ENCODE measurements at places on chromosomes 6 and 20.

GRCh38 chr20:25274481-25274880 lies 26.6 kb downstream of the PYGB start:
- no peak for DNase-seq

DNA sequence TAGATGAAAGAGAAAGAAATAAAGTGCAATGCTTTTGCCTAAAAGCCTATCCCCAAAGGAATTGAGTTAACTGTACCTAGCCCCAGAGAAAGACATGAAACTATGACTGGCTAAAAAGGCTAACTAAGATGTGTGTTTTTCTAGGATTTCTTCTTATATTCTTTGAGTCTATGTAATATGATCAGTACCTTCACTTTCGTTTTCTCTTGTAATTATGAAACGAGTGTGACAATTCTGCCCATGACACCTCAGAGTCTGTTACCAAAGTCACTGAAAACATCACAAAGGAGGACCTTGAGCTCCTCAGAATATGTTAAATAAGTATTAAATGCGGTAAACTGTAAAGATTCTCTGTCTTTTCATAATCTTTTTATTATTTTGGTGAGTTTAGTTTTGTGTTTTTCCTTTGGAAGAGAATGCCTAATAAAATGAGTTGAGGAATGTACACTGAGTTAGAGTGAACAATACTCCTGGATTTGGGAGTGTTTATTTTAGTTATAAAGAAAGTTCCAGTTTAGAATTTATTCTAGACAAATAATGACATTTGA lies 141.3 kb downstream of the FUT9 start:
- no peak for DNase-seq

DNA sequence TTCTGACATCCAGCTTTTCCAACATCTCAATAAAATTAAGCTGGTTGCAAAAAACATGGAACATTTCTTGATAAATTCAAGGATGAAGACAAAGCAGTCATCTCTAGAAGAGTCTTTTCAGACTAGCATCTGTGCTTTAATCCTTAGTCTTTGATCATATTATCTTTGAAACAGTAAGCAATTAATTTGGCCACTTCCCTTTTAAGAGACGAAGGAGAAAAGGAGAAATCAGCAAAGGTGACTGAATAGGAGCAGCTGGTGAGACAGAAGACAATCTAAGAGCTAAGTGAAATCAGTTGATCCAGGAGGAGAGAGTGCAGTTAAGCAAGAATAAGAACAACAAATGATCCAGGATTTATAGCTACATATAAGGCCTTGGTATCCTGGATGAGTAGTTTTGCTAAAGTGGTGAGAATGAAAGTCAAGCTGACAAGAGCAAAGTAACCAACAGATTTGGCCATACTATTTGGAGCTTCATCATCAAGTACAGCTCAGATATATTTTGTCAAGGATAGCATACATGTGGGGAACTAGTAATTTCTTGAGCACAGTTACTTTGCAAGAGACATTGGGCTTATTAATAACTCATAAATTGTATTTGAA lies 215.5 kb downstream of the ADGB start:
- DNase-seq: no peak

DNA sequence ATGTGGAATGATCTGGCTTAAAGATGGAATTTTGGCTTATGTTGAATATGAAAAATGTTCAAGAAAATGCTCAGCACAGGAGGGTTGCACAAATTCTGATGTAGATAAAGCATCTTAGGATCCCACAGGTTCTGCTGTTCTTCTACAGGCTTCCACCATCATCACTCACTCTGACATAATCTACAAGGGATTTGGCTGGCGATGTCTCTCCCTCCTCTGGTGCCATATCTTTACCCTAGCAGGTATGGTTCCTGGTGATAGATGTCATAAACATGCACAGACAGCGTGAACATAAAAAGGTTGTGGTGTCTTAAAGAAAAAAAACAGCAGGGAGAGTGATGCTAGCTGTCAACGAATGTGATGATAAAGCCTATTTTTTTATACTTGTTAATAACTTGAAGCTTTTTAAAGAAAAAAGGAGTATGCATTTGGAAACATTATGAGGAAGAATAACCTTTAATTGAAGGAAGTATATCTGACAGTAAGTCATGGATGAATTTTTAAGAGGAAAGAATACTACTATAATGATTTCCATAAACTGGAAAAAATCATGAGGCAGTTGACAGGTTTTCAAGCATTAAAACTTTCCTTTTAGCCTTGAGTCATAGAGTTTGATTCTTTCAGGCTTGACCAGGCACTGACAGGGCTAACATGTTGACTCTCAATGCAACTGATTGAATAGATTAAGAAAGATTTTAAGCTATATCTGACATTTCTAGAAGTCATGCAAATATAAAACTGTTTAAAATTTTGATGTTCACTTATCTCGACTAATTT lies 50.1 kb downstream of the OGFRL1 start:
- no peak for DNase-seq

DNA sequence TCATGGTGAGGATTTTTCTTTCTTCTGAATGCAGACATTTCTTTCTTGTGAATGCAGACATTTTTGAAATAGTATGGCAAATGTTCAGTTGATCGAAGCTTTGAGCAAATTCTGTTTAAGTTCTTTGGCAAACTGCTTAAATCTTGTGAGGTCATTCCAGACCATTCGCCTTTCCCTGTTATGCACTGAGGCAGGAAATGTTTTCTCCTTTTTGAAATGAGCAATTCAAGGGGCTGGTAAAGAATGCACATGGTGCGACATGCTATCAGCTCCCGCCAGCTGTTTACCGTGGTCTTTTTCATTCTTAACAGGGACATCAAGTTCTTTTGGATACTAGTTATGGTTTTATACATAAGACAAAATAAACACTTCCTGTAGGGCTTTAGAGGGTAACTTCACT lies 112.0 kb upstream of the CCN2 start:
- DNase-seq: no peak

DNA sequence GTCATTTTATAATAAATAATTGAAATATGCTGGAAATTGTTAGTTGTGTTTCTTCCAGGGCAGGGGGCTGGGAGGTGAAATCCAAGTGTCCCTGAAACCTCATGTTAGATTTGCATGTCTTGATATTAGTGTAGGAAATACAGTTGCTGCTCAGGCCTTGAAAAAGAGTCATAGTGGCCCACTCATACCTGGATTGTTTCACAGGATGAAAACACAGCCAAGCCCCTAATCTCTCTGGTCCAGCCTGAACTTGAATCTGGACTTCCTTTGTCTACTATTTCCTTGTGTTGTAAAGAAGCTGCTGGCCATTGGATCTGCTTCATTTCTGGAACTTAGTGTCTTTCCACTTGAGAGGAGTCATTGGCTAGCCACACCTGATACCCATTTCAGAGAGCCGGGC lies 108.8 kb upstream of the JARID2 start:
- DNase-seq: no peak

DNA sequence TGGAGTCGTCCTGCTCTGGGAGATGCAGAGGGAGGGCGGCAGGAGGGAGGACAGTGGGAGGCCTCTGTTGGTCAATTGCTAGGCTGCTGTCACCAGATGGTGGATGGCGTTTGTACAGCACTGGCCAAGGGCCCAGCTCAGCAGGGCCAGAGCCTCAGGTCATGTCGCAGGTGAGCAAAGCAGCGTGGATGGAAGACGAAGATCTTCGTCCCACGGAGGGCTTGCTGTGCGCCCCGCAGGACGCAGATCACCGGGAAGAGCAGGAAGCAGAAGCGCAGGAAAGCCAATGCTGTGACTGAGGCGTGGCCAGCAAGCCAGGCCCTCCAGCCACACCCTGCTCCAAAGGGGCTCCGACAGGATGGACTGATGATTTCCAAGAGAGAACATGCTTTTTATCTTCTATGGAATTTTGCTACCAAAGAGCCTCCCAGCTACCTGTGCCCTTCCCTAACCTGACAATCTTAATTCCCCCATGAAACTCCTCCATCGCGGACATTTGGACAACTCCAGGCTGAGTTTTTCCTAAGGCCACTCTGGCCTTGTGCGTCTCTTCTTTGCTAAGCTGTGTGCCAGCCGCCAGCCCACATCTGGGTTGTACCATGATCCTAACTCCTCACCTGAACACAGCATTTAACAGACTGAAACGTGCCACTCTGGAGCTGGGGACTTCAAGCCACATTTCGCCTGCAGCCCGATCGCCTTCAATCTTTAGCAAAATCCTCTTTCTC lies 3.5 kb upstream of the SLCO4A1 start:
- no peak for DNase-seq

GRCh38 chr6:108068618-108069017 lies 5.9 kb downstream of the OSTM1 start:
- DNase-seq: no peak

GRCh38 chr6:166355552-166355951 lies 13.2 kb upstream of the SFT2D1 start:
- no peak for DNase-seq

GRCh38 chr6:150567380-150567779 lies 32.3 kb upstream of the PLEKHG1 start:
- no peak for DNase-seq

DNA sequence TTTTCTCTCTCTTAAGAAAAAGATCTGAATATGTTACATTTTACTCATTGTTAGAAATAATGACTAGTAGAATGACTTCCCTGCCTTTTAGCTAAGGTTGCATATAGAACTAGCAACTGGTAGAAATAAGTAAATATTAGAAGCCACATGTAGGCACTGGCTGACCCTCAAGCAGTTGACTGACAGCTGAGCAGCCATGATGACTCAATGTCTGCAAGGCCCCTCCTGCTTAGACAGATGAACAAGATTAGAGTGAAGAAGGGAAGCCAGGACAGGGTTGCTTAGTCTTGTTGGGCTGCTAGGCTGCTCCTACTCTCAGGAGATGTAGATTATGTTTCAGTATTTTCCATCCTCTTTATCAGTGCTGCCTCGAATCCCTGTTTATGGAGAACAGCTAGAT lies 6.5 kb downstream of the MEP1A start:
- no peak for DNase-seq
